ENCODE measurements at places on chromosomes 3 and 15.

DNA sequence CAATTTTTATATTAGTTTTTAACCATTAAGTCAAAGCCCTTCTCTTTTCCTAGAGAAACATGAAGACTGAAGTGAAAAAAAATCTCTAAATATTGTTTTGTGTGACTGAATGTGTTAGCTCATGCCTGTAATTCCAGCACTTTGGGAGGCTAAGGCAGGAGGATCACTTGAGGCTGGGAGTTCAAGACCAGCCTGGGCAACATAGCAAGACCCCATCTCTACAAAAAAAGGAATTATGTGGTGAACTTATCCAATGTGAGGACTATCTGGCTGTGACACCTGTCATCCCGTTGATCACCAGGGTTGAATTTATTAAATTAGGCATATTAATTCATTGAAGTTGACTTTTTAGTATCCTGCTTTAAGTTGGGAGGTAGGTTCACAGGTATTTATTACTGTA lies 13.0 kb downstream of the SMC4 start:
- no peak for DNase-seq

DNA sequence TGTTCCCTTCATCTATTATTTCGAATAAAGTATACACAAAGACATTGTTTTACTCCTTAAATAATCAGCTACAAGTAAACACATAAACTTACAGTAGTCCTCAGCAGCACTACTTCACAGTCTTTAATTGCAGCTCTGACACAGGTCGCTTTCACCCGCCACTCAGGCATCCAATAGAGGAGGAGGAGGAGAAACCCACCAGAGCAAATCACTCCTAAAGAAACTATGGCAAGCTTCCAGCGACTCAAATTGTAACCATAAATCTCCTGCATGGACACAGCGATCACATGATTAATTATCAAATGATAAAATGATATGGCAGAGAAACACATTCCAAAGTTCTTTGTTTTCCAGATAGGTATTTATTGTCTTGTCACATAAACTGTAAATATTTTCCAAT lies 26.2 kb downstream of the ATP13A3 start:
- no peak for DNase-seq

GRCh38 chr3:190558796-190559195 lies 44.9 kb downstream of the IL1RAP start:
- no peak for DNase-seq

- no peak for DNase-seq
Observed at GRCh38 chr3:74722211-74722610, 107.8 kb upstream of the CNTN3 start.

- DNase-seq = no peak
Observed at GRCh38 chr3:160773722-160774121, 17.7 kb downstream of the PPM1L start.

GRCh38 chr3:150306906-150307305 lies 101.2 kb upstream of the TSC22D2 start:
- no peak for DNase-seq

GRCh38 chr15:74252721-74253120 lies 16.6 kb downstream of the CCDC33 start:
- no peak for DNase-seq

- no peak for DNase-seq
Observed at GRCh38 chr3:193230610-193231009, 10.4 kb upstream of the PLAAT1 start.

DNA sequence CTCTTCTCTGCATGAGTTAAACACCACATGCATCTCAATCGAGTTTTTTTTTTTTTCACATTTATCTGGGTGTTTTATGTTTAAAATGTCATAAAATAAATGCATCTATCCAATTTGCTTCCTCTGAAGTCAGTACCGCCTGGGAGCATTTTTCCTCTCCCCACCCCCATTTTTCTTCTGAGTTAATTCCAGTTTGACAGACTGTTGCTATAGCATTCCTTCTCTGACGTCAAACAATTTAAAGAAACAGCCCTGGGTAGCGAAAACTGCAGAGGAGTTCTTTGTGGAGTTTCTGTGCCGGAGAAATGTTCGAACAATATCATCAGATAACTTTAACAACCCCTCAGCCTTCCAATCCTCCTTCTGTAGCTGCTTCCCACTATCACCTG lies 900 bp upstream of the GNB4 start:
- DNase-seq = no peak

- peak; percentile 82 for DNase-seq
Observed at GRCh38 chr3:157128771-157129681, 30.9 kb downstream of the CCNL1 start.
